ENCODE measurements at places on chromosomes 3 and 15. TPM values are rescaled to one million over a fixed set of nuclear protein-coding genes. Genes with fewer than 3 reads are reported as not detected.

DNA sequence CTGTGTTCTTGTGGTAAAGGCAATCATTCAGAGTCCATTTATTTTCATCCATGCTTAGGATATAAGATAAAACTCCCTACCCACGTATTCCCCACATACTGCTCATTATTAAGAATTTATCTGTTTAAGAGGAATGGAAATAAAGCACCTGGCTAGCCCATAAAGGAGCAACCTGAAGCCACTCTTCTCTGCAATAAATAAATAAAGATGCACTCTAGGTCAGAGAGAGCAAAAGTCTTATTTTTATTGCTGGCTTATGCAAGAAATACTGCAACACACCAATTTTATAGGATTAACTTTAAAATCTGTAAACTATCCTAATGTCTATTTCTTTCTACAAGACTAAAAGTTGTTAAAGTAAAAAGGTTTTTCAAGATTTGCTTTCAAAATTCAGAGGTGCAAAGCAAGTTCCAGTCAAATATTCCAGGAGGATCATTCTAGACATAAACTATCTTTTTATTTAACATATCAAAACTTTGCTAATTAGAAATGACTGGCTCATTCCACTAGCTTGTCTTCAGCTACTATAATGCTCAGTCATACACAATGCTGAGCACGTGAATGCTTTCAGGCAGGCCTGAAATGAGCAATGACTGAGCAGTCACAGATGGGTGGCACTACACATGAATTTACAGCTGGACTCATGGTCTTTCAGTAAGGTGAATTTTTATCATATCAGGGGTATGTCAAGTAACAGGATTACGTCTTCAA, 7.1 kb downstream of the TJP1 start:
- DNase-seq: no peak

Gene PRR20G
- not detected for total RNA-seq

Gene NDN
- total RNA-seq: 34.8 TPM

GRCh38 chr3:125054449-125055329, 1.1 kb downstream of the HEG1 start:
- peak; percentile 18 for DNase-seq

DNA sequence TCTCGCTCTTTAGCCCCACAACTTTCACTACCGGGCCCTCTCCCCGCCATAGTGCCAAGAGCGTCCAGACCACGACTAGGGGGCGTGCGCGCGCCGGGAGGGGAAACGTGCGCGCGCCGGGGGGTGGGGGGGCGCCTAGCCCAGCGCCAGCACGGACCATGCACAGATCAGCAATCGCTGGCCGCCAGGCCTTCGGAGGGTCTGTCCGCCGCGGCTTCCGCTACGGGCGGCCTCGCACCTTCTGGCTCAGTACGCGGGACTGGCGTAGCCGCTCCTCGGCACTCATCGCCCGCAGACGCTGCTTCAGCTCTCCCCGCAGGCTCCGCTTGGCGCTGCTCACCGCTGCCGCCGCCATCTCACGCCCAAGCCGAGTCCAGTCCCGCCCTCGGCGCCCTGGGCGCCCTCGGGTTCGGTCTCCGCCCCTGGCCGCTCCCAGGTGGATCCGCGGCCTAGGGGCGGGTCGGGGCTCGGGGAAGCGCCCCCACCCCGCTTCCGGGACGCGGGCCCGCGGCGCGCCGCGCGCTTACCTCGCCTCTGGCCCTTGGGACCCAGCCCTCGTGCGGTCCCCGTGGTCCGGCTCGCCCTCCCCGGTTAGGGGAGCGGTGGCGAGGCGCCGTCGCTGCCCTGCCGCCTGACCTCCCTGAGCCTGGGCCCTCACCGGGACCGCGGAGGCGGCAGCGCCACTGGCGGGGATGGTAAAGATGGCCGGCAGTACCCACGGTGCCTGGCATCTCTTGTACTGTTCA, at the start of gene MTHFS:
Gene MTHFS, minus strand, starts transcription at position 381 of the 746 bp plus-strand sequence. Its CDS starts 26 bp downstream, at position 355.
- peak; percentile 81 for DNase-seq

Gene MYL3
- total RNA-seq: 157 TPM

- DNase-seq: no peak
These were observed 15.7 kb downstream of the FAM81A start for GRCh38 chr15:59453474-59454215.

Gene C3orf20
- not detected for total RNA-seq

- DNase-seq: no peak
These were observed 242.5 kb upstream of the TBL1XR1 start for GRCh38 chr3:177439694-177440269.

Gene SLC22A14
- 0.13 TPM for total RNA-seq

- DNase-seq: no peak
These were observed 2.4 kb downstream of the ATP1B3 start for GRCh38 chr3:141878817-141879216.

Data from left cardiac atrium (tissue), 4 donors.